ENCODE measurements at places on chromosomes 2 and 18.
A peak's percentile ranks its signal among the peaks of the same experiment; 100 is the strongest.

DNA sequence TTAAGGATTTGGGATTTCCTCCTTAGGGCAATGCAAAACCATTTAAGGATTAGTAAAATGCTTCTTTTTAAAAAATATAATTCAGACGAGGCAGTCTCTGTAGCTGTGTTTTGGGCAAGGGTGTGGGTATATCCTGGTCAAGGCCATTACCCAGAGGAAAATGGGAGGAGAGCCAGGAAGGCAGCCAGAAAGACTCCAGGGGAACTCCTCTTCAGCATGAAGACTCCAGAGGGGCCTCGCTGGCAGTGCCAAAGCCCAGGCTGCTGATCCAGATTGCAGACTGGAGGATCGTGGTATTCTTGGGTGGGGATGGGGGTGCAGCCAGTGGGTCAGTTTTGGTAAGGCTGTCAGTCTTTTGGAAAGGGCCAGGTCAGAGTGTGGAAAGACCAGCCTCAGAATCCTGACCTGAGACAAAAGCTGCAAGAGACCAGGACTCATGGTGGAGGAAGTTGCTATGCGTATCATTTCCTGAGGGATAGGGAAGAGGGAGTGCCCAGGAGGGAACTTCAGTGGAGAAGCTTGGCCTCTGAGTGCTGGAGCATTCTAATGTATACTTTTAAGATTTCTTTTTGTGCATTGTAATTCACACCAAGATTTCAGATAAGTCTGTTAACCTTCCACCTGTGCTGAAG, 20.9 kb upstream of the RAB11FIP5 start:
- DNase-seq = no peak

DNA sequence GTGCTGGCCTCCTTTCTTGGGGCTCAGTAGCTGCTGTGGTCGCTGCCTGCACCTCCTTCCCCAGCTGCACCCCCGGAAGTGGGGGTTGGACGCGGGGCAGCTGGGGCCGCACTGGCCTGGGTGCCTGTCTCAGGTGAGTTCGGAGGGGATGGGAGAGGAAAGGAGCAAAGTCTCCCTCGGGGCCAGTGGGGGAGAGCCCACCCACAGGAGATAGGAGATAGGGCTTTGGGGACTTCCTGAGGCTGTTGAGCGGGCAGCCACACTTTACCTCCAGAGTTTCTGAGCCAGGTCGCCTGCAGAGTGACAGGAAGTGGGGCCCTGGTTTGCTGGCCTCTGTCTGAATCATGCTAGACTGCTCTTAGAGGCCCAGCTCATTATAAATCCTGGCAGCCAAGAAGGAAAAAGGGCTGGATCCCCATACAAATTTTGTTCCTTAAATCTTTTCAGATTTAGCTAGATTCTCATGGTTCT, 8.1 kb downstream of the MBP start:
- peak; percentile 67 for DNase-seq

DNA sequence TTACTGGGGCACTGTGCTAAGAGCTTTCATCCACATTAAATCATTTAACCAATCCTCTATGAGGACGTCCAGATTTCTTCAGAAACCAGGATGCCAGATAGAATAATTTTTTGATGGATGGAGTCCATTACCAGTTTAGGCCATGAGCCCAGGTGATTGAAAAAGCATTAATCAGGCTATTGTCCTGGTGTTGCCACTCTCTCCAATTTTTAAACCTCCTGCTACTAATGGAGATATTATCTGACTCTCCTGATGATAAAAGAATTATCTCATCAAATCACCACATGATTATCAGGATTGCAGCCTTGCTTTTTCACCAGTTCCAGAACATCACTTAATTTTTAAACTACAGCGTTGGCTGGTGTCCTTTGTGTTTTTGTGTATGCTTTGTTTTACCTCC, 402.2 kb downstream of the CLIP4 start:
- no peak for DNase-seq

- DNase-seq = peak; percentile 34
Observed at GRCh38 chr18:68721681-68722583, 7.0 kb upstream of the TMX3 start.

GRCh38 chr18:46374850-46375249, 270.7 kb downstream of the HAUS1 start:
- no peak for DNase-seq

DNA sequence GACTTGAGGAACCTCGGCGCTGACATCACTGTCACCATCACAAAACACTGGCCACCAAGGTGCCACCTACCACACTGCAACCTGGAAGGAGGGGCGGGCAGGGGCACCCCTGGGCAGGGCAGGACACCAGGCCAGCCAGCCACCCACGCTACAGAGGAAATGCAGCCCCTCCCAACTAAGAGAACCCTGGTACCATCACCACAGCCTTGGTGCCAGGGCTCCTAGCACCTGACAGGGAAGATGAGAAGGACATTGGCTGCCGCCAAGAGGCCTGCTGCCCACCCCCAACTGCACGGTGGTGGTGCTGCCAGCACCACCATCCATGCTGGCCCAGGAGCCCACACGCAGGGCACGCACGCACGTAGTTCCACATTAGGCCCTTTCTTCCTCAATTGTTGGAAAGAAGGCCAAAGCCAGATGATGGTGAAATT, 88.7 kb downstream of the HDAC4 start:
- DNase-seq = no peak

DNA sequence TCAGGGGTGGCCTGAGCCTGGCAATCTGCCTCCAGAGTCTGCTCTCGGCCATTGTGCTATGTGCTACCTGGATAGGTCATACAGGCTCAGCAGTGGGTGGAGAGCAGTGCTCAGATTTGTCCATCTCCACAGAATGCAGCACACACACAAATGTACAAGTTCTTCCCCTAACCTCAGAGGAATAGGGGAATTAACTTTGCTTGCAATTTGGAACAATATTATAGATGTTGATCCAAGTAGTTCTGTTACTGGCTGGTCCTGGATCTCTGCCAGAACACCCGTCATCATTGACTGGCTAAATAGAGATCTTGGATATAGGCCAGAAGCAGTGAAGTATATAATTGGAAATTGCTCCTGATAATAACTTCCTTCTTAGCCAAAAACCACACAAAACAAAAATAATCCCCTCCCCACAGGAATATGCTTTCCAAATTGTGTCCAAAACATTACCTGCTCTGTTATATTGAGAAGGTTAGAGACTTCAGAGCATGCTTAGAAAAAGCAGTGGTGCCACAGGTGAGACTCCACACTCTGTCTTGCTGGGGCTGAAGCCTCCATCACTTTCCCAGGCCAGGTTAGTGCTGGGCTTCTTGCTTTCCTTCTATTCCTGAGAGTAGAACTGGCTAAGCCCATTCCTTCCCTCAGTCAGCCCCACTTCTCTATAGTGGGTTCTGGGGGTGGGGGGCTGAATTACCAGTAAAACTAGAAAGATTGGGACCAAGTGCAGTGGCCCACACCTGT, 38.8 kb downstream of the NCAPH start:
- DNase-seq = no peak

GRCh38 chr2:233436191-233436581, 81.9 kb downstream of the DGKD start:
- DNase-seq = no peak

- no peak for DNase-seq
Observed at GRCh38 chr18:63445037-63445436, 22.8 kb upstream of the VPS4B start.

DNA sequence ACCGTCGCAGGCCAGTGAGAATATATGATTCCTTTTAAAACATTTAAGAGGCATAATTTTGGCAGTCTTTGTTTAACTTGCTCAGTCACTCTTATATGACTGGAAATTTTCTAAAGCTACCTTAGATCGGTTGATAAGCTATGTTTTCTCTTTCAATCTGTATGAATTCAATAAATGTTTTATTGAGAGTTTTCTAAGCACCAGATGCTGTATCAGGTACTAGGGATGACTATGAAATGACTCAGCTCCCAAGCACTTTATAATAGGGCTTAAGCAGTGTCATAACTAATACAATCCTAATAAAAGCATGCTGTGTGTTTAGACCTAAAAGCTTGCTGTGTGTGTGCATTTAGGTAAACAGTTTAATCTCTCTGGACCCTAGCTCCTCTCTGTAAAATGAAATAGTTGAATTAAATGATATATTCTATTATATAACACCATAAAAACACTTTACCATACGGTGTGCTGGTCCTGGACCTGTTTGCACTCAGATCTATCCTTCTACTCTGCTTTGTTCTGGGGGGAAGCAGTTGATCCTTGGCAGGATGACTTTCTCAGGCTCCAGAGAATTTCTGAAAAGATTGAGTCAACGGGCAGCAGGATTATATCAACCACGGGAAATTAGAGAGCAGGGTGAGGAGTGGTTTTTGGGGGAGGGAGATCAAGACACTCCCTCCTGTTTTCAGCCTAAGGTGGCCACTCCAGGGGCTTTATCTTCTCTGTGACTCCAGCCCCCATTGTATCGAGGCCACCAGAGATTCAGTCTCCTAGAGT, 26.1 kb upstream of the SLC38A11 start:
- DNase-seq = no peak

GRCh38 chr2:225337183-225337582, 62.3 kb upstream of the NYAP2 start:
- DNase-seq = no peak

- peak; percentile 28 for DNase-seq
Observed at GRCh38 chr2:37365669-37366068, 21.2 kb downstream of the QPCT start.

Data from GM10248 (cell line).